ENCODE measurements at places on chromosomes 5 and 9.

DNA sequence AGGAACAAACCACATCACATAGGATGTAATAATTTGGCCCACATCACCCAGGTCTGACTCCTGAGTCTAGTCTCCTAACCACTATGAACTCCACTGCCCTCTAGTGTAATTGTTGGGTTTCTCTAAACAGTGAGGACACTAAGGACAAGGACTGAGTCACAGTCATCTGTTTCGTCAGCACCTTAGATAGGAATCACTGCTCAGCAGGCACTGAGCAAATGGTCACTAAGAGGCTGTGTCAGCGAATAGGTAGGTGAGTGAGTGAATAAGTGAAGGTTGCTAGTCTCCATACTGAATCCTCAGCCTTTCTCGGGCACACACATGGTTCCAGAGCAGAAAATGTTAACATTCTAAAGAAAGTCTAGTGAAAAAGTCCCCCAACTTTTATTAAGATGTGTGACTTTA is 278.6 kb downstream of the SPOCK1 start:
- DNase-seq, result no peak

- no peak for DNase-seq
Observed at GRCh38 chr5:67731886-67732285, 483.7 kb upstream of the PIK3R1 start.

- DNase-seq, result no peak
Observed at GRCh38 chr5:168046163-168046562, 245.3 kb upstream of the WWC1 start.

DNA sequence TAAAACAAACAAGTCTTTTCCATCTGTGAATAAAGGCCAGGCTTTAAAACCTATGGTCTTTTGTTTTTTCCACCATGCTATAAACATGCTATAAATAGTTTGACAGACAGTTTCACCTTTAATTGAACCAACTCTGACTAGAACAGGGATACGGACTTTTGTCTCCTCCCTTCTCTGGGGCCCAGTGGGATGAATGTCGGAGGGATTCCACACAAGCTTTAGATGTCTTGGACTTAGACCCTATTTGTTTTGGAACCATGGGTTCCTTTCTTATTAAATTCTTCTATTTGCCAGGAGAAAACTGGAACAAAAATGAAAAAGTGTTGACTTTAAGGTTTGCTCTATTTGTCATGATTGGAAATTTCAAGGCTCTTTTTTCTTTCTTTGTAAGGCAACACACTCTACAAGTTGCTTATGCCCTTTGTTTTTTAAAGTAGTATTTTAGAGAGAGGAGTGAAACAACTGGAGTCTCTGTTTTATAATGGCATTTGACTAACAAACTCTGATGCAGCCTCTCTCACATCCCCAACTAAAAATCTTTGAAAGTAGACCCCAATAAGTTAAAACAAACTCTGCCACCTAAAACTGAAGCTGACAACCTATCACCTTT is 145.3 kb downstream of the MLLT3 start:
- no peak for DNase-seq

DNA sequence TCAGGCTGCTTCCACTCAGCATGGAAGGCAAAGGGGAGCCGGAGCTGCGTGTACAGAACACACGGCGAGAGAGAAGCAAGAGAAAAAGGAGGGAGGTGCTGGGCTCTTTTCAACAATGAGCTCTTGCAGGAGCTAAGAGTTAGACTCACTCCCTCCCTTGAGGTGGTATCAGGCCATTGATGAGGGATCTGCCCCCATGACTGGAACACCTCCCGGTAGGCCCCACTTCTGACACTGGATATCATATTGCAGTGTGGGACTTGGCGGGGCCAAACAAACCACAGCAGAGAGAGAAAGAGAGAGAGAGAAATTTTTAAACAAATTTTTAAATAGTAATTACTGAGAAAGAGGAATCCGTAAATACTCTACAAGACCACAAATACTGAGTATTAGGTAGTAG is 182.2 kb downstream of the TRIO start:
- DNase-seq, result no peak

DNA sequence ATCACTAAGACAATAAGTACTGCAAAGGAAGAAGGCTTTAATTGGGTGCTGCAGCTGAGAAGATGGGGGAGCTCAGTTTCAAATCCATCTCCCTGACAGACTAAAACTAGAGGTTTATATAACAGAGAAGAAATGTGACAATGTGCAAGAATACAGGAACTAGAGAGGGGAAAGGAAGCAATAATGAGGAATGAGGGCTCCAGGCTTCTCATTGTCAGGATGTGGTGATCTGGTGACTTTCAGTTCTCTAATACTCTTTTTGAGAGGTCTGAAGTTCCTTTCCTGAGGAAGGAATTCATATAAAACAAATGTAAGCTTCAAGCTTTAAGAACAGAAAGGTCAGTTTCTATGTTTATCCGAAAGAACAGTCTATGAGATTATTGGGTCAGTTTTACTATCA is 42.5 kb upstream of the SPATA31E1 start:
- DNase-seq, result no peak

- DNase-seq, result no peak
Observed at GRCh38 chr5:8329773-8330172, 460.8 kb downstream of the MTRR start.

DNA sequence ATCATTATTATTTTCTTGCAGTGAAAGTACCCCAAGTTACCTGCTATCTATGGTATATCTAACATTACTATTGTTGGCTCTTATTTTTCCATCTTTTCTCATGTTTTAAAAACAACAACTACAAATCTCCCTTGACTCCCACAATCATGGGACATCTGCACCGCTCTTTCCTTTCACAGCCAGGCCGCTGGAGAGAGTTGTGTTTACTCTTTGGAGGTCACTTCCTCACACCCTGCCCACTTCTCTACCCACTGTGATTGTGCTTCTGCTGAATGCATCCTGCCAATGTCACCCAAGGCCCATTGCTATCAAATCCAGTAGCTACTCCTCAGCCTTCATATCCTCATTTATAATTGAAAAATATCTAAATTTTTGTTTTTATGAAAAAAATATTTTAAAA is 29.7 kb downstream of the SLC28A3 start:
- DNase-seq, result no peak

GRCh38 chr9:117076571-117077290 is 338.1 kb downstream of the ASTN2 start:
- no peak for DNase-seq
